GM12878 (cell line): ENCODE measurements at places on chromosomes 5 and 9. TPM values are rescaled to one million over a fixed set of nuclear protein-coding genes. Genes with fewer than 3 reads are reported as not detected.

- H3K4me1 ChIP-seq = no peaks in the 10 kb centered on the region
- no peak overlapping the region for H3K27ac ChIP-seq
- H3K36me3 ChIP-seq = peaks cover 7% of the 10 kb centered on the region
- no peak for DNase-seq
- no peaks in the 10 kb centered on the region for H3K27me3 ChIP-seq
These were observed 24.4 kb downstream of the ERAP1 start for GRCh38 chr5:96783326-96783725.

GRCh38 chr9:10173561-10173960 is 439.2 kb downstream of the PTPRD start:
- no peak for DNase-seq

GRCh38 chr5:9474219-9475002 is 71.5 kb downstream of the SEMA5A start:
- no peak overlapping the region for H3K4me3 ChIP-seq
- H3K27me3 ChIP-seq = no peaks in the 10 kb centered on the region
- no peak overlapping the region for H3K27ac ChIP-seq
- no peaks in the 10 kb centered on the region for H3K36me3 ChIP-seq
- no peak for DNase-seq

DNA sequence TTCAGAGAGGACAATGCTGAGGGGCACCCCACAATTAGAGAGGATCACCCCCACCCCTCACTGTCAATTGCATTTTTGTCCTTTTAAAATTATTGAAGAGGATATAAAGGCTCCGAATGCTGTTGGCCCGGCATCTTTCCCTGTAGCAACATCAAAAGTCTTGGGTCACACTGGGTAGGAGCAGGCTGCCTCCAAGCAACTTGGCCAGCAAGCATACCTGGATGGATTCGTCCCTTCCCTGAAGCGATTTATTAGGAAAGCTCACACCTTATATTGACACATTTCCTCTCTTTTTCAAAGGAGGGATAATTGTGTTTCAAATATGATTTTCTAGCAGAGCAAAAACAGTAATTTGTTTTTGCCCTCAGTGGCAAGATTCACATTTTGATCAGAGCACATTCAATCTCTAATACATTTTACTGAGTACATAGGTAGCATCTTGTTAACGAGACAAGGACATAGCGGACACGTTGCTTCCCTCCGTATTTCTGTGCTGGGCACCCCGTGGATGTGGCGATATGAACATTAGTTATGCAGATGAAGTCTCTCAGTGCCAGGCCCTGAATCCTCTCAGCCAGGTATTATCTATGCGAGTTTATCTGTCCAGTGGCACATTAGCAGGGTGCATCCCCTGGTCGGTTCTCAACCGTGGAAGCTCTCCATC is 321.5 kb downstream of the NTRK2 start:
- H3K27ac ChIP-seq = no peak overlapping the region
- no peaks in the 10 kb centered on the region for H3K36me3 ChIP-seq
- no peaks in the 10 kb centered on the region for H3K27me3 ChIP-seq
- no peak for DNase-seq
- H3K4me3 ChIP-seq = no peak overlapping the region

GRCh38 chr5:14809369-14810155 is 62.0 kb downstream of the ANKH start:
- H3K36me3 ChIP-seq = no peaks in the 10 kb centered on the region
- peaks cover 19% of the 10 kb centered on the region for H3K4me1 ChIP-seq
- H3K27ac ChIP-seq = peak overlapping the region; percentile 79
- peak overlapping the region; percentile 50; the same call in 1 of the 2 replicates for H3K4me3 ChIP-seq
- no peaks in the 10 kb centered on the region for H3K27me3 ChIP-seq
- peak; percentile 88 for DNase-seq

- 0 out of 2 replicates have a peak, but pooled peaks cover 1% of the 10 kb centered on the region for H3K27me3 ChIP-seq
- H3K4me1 ChIP-seq = peaks cover 20% of the 10 kb centered on the region
- H3K27ac ChIP-seq = no peak within 1 kb of the TSS
- no peak for DNase-seq
- no peak within 1 kb of the TSS for H3K4me3 ChIP-seq
These were observed at the start of gene DCANP1 for GRCh38 chr5:135447298-135447929. Gene DCANP1, minus strand, starts transcription at chr5:135447348. Its CDS starts 240 bp downstream, at chr5:135447108.

- peaks cover 53% of the 10 kb centered on the region for H3K36me3 ChIP-seq
- H3K4me1 ChIP-seq = no peaks in the 10 kb centered on the region
- H3K27me3 ChIP-seq = no peaks in the 10 kb centered on the region
These were observed 84.5 kb downstream of the ERMP1 start for GRCh38 chr9:5748438-5748837.

DNA sequence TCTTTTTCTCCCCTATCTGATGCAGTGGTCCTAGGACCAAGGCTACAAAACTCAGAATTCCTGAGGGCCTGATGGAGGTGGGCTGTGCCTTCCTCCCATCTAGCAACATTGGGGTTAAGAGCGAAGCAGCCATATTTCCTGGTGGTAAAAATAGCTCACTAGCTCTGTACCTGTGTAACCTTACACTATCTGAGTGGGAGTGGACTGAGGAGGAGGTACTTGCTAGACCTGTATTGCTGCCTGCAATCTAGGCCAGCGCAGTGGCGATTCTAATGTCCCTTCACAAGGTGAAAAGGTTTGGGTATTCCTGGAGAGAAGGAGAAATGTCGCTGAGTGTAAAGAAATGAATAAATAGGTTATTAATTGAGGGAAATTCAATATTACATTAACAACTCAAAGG is 80.2 kb upstream of the LIFR start:
- H3K4me1 ChIP-seq = no peaks in the 10 kb centered on the region
- no peak for DNase-seq
- no peak overlapping the region for H3K4me3 ChIP-seq
- H3K36me3 ChIP-seq = no peaks in the 10 kb centered on the region
- no peaks in the 10 kb centered on the region for H3K27me3 ChIP-seq
- H3K27ac ChIP-seq = no peak overlapping the region

- peaks cover 6% of the 10 kb centered on the region; the same call in 1 of the 2 replicates for H3K4me1 ChIP-seq
- H3K36me3 ChIP-seq = no peaks in the 10 kb centered on the region
- H3K27ac ChIP-seq = no peak overlapping the region
- H3K4me3 ChIP-seq = no peak overlapping the region
- peak; percentile 70 for DNase-seq
- no peaks in the 10 kb centered on the region for H3K27me3 ChIP-seq
These were observed 355.4 kb upstream of the PDE4D start for GRCh38 chr5:60248901-60249300.

DNA sequence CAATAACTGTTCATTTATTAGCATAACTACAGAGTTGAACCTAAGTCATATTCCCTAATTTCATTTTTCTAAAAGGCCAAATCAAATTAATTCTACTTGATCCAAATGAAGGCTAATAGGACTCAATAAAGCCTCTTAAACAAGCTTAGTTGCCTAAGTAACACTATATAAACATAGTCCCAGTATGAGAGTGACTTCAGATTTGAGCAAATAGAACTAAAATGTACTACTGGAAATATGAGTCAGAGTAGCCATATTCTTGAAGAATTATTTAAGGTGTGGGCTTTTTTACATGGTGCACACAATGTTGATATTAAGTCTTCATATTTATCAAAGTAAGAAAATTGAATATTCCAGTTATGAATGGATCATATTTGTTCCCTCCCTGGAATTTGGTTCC is 872.3 kb downstream of the MAT2B start:
- H3K27ac ChIP-seq = no peak overlapping the region
- no peak overlapping the region for H3K4me3 ChIP-seq
- H3K27me3 ChIP-seq = no peaks in the 10 kb centered on the region
- H3K36me3 ChIP-seq = no peaks in the 10 kb centered on the region
- no peaks in the 10 kb centered on the region for H3K4me1 ChIP-seq
- DNase-seq = no peak

- H3K4me3 ChIP-seq = no peak overlapping the region
- H3K27me3 ChIP-seq = no peaks in the 10 kb centered on the region
- DNase-seq = no peak
- H3K27ac ChIP-seq = no peak overlapping the region
- H3K4me1 ChIP-seq = no peaks in the 10 kb centered on the region
These were observed 22.6 kb downstream of the VCAN start for GRCh38 chr5:83494087-83494620.

DNA sequence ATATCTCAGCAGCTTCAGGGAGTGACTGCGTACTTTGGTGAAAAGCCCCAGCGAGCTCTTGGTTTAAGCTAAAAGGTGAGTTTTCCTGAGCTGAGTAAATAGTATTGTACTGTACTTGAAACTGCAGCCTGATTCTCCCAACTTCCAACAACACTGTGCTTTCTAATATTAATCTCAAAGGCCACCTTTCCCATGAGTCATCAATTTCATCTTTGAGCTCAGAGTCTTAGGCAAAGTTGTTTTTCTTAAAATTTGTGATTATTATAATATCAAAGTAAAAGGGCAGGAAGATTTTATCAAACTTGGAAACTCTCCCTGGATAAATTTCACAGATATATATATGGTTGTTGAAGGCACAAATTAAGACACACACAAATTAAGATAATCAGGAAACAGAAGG is 51.0 kb downstream of the TRPC7 start:
- no peak overlapping the region for H3K4me3 ChIP-seq
- peaks cover 8% of the 10 kb centered on the region for H3K4me1 ChIP-seq
- DNase-seq = no peak
- H3K27me3 ChIP-seq = no peaks in the 10 kb centered on the region
- no peaks in the 10 kb centered on the region for H3K36me3 ChIP-seq

GRCh38 chr9:94568250-94568889 is 13.5 kb downstream of the PCAT7 start:
- H3K4me3 ChIP-seq = no peak overlapping the region
- H3K27me3 ChIP-seq = no peaks in the 10 kb centered on the region
- no peak for DNase-seq
- H3K4me1 ChIP-seq = no peaks in the 10 kb centered on the region
- no peaks in the 10 kb centered on the region for H3K36me3 ChIP-seq

DNA sequence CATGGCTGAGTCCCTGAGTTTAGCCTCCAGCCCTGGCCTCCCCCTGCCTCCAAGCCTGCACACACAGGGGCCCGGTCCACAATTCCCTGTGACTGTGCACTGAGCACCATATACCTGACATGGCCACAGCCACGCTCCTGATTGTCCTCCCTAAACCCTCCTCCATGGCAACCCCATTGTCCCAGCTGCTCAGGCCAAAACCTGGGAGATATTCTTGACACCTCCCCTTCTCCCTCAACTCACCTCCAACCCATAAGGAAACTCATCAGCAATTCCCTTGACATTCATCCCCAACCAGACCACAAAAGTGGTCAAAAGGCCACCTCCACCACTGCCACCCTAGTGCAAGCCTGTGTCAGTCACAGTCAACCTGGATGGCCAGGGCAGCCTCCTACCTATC is 107.5 kb upstream of the MVB12B start:
- H3K4me1 ChIP-seq = no peaks in the 10 kb centered on the region
- no peak for DNase-seq
- H3K27me3 ChIP-seq = no peaks in the 10 kb centered on the region; the same call in 1 of the 2 replicates
- H3K36me3 ChIP-seq = no peaks in the 10 kb centered on the region
- H3K4me3 ChIP-seq = no peak overlapping the region

- no peaks in the 10 kb centered on the region for H3K27me3 ChIP-seq
- no peaks in the 10 kb centered on the region for H3K36me3 ChIP-seq
- DNase-seq = no peak
- no peak overlapping the region for H3K27ac ChIP-seq
These were observed 138.3 kb downstream of the OSTF1 start for GRCh38 chr9:75226403-75227139.

DNA sequence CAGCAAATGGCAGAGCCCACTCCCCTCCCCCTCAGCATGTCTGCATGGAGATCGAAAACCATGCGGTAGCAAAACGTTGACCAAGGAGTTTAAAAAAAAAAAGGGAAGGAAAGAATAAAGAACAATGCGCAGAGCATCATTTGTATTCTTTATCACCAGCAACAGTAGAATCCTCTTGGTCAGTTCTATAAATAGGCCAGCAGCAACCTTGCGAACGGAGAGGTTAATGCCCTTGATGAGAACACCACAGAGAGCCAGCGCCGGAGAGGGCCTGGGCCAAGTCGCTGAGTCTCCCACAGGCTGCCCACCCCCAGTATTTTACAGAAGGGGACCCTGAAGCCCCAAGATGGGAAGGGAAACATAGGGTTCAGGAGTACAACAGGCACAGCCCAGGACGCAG is 22.7 kb downstream of the WHRN start:
- H3K27ac ChIP-seq = no peak overlapping the region
- H3K27me3 ChIP-seq = peaks cover 3% of the 10 kb centered on the region
- H3K4me1 ChIP-seq = peaks cover 7% of the 10 kb centered on the region
- no peaks in the 10 kb centered on the region; the same call in 1 of the 2 replicates for H3K36me3 ChIP-seq

DNA sequence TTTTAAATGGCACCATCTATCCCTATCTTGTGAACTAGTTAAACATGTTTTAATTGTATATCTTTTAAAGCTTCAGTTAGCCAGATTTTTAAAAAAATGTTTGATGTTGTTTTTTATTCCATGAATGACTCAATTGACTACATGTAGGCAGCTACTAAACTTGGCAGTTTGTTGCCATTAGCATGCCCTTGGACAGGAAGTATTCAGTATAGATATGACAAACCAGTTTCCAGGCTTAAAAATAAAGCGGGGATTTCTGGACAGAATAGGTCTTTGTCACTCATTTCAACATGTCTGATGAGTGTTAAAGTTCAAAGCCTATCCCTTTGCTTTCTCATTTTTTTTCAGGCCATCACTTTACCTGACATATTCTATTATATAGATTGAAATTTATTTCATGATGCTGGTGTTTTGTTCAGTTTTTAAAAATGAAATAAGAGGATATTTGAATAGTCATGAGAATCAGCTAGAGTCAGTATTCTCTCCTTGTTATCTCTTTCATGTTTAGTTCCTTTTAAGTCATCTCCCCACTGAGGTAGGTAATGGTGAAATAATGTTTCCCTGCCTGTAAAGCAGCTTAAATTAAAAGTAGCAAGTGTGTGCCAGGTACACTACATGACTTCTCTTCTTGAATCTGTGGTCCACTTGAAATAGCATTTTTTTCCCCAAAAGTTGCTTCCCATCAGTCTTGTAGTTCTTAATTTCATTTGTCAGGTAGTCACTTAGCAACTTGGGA is 11.9 kb downstream of the TNFAIP8 start:
- peak overlapping the region; percentile 95 for H3K27ac ChIP-seq
- peaks cover 9% of the 10 kb centered on the region; the same call in 1 of the 2 replicates for H3K36me3 ChIP-seq
- H3K4me3 ChIP-seq = peak overlapping the region; percentile 59
- DNase-seq = peak; percentile 81
- H3K4me1 ChIP-seq = peaks cover 44% of the 10 kb centered on the region

DNA sequence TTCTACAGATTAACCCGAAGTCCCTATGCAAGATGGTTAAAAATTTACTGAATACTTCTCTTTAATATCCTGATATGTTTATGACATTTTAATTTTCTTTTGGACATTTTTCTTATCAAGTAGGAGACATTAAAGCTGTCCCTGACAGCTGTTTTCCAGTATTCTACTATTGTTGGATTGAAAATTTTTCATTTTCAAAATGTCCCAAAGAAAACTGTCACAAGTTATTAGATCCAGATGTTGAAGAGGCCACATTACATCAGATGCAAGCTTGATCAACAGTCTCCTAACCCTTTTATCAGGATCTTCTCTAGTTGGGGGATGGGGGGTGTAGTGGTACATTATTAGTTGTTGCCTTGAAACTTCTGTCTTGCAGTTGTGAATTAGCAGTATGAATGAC is 1402.7 kb upstream of the DMAC1 start:
- no peaks in the 10 kb centered on the region for H3K27me3 ChIP-seq
- H3K4me1 ChIP-seq = no peaks in the 10 kb centered on the region
- no peaks in the 10 kb centered on the region for H3K36me3 ChIP-seq
- no peak for DNase-seq
- H3K4me3 ChIP-seq = no peak overlapping the region

Gene S100Z
- total RNA-seq = 0.44 TPM in 1 of 2 replicates, not detected in the other

Gene BNIP1
- total RNA-seq = 18.9 and 20.5 TPM in 2 replicates

Gene STPG3
- not detected in 2 replicates for total RNA-seq

Gene ANKRD33B
- total RNA-seq = 58.4 and 61.6 TPM in 2 replicates

Gene OR13C9
- not detected in 2 replicates for total RNA-seq

Gene CARD6
- 0.64 TPM in 2 replicates for total RNA-seq

Gene RBM18
- total RNA-seq = 18.2 and 18.6 TPM in 2 replicates

Gene NHP2
- total RNA-seq = 233 TPM in 2 replicates

Gene HTR4
- total RNA-seq = not detected in 2 replicates

Gene PCDHGA9
- 0.54 and 0.56 TPM in 2 replicates for total RNA-seq

Gene DAB2
- 0.23 and 0.53 TPM in 2 replicates for total RNA-seq

Gene SREK1
- 54.9 and 59.0 TPM in 2 replicates for total RNA-seq

Gene GNAQ
- 1.0 and 1.1 TPM in 2 replicates for total RNA-seq
